ENCODE measurements at places on chromosomes 7 and 10. TPM values are rescaled to one million over a fixed set of nuclear protein-coding genes. Genes with fewer than 3 reads are reported as not detected.

DNA sequence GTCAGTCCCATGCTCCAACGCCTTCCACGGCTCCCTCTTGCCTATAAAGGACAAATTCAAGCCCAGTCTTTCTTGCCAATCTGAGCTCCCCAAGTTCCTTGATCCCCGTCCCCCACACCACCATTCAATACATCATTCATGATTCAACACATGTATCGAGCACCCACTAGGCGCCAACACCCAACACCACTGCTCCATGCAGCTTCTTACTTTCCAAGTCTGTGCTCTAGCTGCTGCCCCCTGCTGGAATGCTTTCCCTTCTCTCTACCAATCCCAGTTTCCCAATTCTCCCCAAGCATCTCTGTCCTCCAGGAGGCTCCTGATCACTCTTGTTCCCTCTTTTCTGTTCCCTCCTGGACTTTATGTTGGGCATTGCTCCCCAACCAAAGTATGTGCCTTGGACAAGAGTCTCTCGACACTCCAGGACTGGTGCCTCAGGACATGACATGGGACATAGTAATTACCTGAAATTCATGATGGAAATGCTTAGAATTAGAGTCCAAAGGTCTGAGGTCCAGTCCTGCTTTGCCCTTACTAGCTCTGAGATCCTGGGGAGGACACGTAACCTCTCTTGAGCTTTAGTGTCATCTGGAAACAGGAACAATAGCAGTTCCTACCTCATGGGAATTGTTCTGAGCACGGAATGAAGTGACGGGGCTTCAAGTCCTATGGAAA, 172.7 kb downstream of the NEURL1 start:
- DNase-seq: no peak

DNA sequence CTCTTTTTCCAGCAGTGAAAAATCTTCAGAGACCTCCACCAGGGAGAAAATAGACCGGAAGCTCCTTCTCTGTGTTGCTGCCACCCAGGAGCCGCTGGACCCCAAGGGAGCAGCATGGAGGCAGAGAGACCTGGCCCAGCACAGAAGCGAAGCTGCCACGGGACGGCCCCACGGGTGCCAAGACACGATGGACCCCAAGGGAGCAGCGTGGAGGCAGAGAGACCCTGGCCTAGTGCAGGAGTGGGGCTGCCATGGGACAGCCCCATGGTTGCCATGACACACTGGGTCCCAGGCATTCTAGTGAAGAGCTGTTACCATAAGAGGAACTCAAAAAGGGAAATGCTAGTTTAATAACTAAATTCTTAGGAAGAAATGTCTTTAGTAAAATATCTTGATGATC, 186.3 kb downstream of the PTPRN2 start:
- no peak for DNase-seq

- DNase-seq: no peak
These were observed 552.1 kb downstream of the TFEC start for GRCh38 chr7:115478426-115478825.

- no peak for DNase-seq
These were observed 112.8 kb downstream of the PARD3 start for GRCh38 chr10:34702093-34702937.

GRCh38 chr10:16386855-16387254, 50.0 kb upstream of the PTER start:
- DNase-seq: no peak

DNA sequence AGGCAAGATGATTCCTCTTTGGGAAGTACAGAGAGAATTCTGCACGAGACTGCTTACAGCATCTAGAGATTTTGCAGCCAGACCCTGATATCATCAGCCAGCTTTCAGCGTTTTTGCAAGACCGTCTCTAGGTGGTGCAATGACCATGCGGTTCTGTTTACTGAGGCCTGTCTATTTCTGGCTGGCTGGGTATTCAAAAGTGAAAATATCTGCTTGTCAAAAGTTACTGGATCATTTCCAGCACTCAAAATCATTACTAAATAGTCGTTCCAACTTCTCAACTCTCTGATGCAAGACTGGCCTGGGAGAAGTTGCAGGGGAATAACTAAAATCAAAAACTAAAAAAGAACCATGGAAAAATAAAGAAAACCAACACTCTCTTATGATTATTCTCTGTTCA, 240.1 kb downstream of the ELMO1 start:
- DNase-seq: peak; percentile 26

GRCh38 chr10:5812283-5813090, 747 bp downstream of the GDI2 start:
- DNase-seq: peak; percentile 72

PDK4 gene
- total RNA-seq: not detected

DNA sequence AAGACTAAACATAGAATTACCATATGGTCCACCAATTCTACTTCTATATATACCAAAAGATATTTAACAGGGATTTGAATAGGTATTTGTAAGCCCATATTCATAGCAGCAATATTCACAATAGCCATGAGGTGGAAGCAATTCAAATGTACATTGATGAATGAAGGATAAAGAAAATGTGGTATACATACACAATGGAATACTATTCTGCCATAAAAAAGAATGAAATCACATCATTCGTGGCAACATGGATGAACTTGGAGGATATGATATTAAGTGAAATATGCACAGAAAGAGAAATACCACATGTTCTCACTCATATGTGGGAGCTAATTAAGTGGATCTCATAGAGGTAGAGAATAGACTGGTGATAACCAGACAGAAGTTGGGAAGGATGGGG, 34.1 kb upstream of the GPR22 start:
- DNase-seq: no peak

DNA sequence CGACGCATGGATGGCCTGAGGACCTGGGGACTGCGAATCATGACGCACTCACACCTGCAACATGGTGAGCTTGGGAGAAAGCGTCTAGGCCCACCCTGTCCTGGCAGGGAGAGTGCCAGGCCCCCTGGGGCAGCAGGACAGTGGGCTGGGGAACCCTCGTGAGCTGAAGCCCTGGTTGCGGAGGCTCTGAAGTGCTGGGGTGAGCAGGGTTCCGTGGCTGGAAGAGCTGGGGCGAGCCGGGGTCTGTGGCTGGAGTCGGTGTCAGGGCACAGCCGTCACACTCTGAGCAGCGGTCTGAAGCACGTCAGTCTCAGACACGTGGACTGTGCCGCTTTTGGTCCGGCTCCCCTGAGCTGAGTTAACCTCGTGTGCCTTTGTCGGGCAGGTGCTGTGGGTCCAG, 4.7 kb downstream of the SUN1 start:
- DNase-seq: no peak

ELOVL3 gene
- total RNA-seq: not detected

DNA sequence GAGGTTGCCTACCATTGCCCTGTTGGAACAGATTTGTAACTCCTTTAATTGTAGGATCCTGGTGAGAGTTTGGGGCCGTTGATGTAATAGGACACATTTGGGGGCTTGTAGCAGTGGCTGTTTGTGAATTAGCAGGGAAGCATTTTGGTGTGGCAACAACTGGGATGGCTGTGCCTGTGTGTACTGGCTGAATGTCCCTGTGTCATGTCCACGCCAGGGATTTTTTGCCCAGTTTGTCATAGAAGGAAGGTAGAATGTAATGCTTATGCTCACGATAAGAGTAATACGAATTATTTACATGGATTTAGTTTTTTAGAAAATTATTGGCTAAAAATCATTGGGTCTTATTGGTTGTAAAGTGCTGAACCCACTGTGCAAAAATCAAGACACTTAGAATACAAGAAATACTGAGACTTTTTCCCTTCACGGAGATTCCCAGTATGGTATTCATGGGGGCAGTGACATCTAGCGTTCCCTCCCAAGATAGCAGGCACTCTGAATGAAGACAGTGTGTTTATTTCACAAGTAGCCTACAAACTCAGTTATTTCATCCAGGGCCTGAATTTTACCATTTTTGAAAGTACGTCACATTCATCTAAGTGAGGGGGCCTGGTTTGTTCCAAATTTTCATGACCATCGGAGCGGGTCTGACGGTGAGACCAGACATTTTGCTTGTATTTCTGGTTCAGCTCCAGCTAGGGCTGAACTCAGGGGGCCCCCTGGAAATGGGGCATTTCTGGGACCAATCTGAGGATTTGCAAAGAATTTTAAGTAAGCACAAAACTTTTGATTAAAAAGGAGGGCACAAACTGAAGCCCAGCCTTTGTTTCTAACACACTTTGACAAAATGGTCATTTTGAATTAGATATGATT, 74.7 kb downstream of the CACNB2 start:
- peak; percentile 6 for DNase-seq

PRR15 gene
- not detected for total RNA-seq

GRCh38 chr10:77405771-77406241, 231.8 kb downstream of the KCNMA1 start:
- DNase-seq: no peak

DNA sequence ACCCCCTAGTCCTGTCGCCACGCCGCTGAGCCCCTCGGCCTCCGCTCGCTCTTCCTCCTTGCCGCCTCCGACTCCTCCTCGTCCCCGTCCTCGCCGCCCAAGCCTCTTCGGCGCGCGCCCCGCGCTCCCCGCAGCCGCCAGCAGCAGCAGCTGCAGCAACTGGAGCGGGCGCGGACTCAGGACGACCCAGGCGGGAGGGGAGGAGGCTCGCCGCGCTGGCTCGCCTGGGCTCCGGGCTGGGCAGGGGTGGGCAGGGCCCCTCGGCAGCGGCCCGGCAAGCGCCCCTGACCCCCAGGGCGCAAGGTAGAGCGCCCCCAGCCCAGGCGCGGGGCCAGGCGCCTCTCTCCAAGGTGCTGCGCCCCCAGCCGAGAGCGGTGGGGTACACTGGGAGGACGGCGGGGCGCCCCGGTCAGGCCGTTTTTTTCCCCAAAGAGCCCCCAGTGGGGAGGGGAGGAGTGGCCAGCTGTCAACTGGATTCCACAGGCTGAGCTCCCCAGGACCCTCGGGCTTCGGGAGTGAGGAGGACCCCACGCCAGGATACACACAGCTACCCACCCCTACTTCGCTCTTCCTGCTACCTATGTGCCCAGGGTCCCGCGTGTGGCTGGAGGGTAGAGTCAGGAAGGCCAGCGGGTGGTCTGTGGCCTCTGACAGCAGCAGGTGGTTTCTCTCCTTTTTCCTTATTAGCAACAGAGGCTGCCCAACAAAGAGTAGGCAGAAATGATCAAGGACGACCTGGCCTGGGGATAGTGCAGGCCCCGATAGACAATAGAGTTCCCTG, 903 bp upstream of the KCNMA1 start:
- no peak for DNase-seq

TACC2 gene
- not detected for total RNA-seq

- no peak for DNase-seq
These were observed 34.2 kb downstream of the C10orf67 start for GRCh38 chr10:23310404-23310803.

- DNase-seq: no peak
These were observed 7.0 kb downstream of the NAPEPLD start for GRCh38 chr7:103141753-103142404.

GLI3 gene
- not detected for total RNA-seq

DNA sequence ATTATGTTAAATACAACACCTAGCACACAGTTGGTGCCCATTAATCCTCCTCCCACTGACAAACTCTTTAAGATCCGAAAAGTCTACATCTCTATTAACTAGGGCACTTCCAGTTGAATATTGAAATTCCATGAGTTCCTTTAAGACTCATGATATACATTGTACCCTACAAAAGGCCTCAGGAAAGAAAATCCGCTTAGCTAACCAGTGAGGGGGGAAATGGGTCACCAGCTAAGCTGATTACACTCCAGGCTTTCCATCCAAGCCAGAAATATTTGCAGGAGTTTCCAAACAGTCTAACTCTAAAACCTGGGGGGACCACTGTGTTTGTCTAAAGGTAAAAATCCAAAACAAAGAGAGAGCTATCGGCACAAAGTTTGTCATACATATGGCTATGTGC, 1.3 kb upstream of the LRIT2 start:
- no peak for DNase-seq

DNA sequence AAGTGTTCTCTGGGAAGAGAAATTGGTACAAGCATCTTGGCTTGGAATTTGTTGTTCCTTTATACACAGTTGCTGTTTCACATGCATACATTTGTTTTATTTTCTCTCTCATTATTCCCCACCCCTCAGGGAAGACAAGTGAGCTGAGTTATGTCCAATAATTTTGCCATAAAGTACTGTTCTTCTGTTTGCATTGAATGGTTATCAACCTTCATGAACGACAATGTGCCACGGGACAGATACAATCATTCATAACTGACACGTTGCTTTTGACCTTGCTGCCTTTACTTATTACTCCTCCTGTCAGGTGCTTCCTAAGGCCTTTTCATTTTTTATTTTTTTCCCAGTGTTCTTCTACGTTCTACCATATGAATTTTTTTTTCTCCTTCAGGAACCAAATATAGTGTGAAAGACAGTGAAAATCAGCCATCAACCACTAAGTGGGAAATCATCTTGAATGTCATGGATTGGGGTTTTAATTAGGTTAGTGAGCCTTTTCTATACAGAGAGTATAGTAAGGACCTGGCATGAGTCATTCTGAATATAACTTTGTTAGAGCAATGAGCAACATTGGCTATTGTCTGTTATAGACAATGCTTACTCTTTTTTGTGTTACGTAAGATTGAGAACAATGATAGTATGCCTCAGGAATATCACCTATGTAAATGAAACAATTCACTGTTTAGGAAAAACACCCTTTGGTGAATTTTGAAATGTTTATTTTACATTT, 383.2 kb downstream of the MALRD1 start:
- DNase-seq: no peak

TUBAL3 gene
- not detected for total RNA-seq

PLEKHS1 gene
- not detected for total RNA-seq

- no peak for DNase-seq
These were observed 2.8 kb downstream of the FGF8 start for GRCh38 chr10:101772895-101773761.

DNA sequence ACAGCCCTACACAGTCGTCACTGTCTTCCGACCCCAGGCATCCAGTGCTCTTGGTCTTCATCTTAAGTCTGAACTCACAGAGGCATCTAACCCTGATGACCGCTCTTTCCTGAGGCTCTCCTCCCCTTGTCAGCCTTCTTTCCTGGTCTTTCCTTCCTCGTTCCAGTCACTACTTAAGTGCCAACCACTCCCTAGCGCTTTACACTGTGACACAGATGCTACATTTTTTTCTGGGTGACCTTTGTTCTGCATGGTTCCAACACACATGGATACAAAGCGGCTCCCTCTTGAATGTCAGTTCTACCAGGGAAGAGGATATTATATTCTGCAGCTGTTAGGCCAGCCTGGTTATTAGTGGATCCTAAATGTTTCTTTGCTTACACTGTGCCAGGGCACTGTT, 12.7 kb downstream of the YWHAG start:
- no peak for DNase-seq

SLC12A9 gene
- 25.6 TPM for total RNA-seq

ITGA8 gene
- not detected for total RNA-seq

UNCX gene
- not detected for total RNA-seq

TDRD1 gene
- total RNA-seq: not detected

- no peak for DNase-seq
These were observed 1.5 kb downstream of the PON1 start for GRCh38 chr7:95322854-95323253.

DNA sequence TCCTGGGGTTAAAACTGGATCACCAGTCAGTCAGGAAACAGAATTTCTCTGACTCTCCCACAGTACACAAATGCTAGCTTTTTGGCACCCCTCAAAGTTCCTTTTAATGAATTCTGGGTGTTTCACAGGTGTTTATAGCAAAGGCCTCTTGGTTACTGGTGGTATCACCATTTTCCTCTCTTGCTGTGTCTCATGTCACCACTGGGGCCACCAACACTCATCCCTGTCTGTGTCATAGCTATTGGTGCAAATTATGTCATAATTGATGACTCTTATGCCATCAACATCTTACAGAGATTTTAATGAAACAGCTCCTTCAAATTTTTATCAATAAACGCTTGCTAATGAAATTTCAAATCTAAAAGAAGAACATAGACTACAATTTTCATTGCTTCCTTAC, 27.7 kb upstream of the OSBPL3 start:
- no peak for DNase-seq

ZNF365 gene
- total RNA-seq: not detected

ELAPOR2 gene
- 8.6 TPM for total RNA-seq

OPALIN gene
- not detected for total RNA-seq

SP4 gene
- total RNA-seq: 18.9 TPM

Data from OCI-LY7 (cell line).